ACHN (cell line): ENCODE measurements at places on chromosomes 11 and 22.
A peak's percentile ranks its signal among the peaks of the same experiment; 100 is the strongest.

GRCh38 chr11:42422090-42422489 is 889.7 kb upstream of the API5 start:
- no peak for DNase-seq

DNA sequence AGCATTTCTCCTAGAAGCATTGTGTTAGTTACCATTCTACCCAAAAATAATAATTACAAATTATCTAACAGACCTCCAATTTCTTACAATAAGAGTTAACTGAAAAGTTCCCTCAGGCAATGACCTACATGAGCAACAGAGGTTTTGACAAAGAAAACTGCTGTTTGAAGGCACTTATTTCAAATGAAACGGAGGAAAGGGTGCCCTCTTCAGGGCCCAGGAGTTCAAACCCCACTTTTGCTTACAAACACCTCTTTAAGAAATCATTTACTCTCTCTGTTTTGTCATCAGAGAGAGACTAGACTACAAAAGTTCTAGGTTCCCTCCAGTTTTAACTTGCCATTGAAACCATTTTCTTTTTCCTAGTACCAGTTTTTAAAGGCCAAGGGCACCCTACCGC is 56.7 kb downstream of the AMBRA1 start:
- peak; percentile 40 for DNase-seq

- peak; percentile 5 for DNase-seq
These were observed 350.4 kb downstream of the DDX10 start for GRCh38 chr11:109015283-109015682.

- peak; percentile 54 for DNase-seq
These were observed 5.9 kb upstream of the BDNF start for GRCh38 chr11:27705873-27706820.

DNA sequence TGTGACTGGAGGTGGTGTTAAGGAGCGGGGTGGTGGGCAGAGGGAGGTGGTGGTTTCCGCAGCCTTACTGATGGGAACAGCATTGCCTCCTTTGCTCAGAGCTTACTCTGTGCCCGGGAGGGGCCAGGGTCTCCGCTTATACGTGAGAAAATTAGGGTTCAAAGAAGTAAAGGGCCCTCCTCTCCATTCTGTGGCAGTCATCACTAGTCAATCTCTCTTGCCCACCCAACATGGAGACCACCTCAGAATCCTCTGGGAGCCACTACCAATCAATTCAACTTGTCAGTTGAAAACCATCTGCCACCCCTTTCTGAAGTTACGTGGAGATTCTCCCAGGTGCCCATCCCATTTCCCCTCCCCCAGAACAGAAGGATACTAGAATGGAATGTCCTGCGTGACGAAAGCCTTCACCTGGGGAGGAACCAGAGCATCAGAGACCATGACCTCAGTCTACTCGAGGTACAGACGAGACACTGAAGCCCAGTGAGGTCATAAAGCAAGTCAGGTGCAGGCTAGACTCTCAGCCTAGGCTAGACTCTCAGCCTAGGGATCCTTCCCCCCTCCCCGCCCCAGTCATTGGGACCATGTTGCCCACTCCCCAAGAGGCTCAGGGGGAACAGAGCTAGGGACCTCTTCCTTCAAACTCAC is 2.0 kb downstream of the SELENOM start:
- DNase-seq, result no peak

GRCh38 chr11:105609341-105609781 is 512 bp upstream of the GRIA4 start:
- peak; percentile 60 for DNase-seq

DNA sequence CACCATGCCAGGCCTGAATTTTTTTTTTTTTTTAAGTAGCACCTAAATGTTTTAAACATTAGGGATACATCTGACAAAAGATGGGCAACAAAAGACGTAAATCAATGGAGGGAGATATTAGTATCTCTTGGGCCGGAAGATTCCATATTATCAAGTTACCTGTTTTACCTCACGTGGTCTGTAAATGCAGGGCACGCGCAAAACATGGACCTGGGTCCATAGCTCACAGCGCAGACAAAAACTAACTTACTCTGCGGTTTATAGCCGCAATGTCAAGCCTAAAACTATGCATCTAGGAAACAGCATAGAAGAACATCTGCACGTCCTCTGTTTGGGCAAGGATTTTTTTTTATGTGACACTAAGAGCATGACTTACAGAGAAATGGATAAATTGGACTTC is 31.5 kb upstream of the PANX2 start:
- DNase-seq, result no peak

DNA sequence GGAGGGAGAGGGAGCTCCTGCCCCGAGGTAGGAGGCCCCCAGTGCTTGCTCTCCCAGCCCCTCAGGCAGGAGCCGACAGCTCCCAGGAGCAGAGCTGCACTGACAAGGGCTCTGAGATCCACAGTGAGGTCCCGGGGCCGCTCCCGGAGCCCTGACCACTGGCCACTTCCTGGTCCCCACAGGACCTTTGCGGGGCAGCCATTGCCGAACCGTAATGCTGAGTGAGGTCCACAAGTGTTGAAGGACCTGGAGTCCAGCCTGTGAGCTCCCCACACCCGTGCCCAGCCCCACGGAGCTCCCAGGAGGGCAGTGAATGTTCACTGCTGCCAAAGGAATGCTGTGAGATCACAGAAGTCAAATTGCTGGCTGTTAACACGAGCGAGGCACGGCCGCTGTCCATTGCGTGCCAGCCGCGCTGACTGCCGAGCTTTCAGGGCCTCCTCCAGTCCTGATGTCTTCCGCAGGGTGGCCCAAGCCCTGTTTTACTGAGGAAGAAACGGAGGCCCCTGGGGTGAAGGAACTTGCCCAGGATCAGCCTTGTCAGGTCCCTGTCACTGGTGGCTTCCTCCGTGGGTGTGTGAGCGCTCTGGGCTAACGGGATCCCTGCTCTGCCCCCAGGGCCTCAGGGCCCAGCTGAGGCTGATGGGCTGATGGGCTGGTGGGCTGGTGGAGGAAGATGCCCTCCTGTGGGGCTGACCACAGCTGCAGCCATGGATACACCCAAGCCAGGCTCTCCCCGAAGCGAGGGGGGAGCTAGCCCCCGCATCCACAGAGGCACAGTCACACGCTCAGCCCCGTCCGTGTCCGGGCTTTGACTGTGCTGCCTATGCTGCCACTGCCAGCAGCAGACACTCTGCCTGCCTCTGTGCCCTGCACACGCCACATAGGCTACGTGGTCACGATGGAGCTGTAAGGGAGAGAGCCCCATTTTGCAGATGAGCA is 70.8 kb downstream of the WNT7B start:
- no peak for DNase-seq

GRCh38 chr11:10628508-10629236 is 60.2 kb upstream of the LYVE1 start:
- DNase-seq, result no peak

DNA sequence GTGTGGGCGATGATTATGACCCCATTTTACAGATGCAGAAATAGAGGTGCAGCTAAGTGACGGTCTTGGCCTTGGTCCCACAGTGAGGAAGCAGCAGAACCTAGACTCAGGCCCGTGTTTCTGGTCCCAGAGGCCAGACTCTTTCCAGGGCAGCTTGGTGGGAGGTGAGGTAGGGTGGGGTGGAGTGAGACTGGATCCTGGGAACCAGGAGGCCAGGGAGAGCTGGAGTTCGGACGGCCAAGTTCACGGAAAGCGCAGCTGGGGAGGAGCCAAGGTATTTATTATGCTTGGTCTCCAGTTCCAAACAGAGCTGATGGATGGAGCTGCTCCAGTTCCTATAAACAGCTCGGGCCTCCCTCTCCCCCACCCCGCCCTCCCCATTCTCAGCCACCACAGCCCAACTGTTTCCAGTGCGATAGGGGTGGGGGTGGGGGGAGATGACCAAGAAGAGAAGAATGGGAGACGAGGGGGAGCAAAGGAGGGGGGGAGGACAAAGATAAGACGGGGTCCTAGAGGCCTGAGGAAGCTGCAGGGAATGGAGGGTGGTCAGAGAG is 16.2 kb downstream of the LRRC32 start:
- no peak for DNase-seq

- DNase-seq, result no peak
These were observed 27.6 kb downstream of the CHKA start for GRCh38 chr11:68093565-68093964.

DNA sequence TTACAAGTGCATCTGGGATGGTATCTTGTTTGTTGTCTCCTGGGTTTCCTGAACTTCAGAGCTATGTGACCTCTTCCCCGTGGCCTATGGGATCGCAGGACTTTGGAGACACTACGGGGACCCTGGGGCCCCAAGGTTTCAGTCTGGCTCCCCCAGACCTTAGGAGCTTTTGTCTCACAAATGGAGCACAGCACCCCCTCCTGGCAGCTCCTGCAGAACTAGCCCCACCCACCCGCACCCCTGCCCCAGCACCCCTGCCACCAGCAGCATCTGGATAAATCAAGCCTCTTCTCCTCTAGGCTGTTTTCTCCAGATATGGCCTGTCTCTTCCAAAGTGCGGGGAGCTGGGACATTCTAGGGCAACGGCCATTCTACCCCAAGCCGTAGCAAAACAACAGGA is 10.4 kb downstream of the RCOR2 start:
- DNase-seq, result peak; percentile 25

DNA sequence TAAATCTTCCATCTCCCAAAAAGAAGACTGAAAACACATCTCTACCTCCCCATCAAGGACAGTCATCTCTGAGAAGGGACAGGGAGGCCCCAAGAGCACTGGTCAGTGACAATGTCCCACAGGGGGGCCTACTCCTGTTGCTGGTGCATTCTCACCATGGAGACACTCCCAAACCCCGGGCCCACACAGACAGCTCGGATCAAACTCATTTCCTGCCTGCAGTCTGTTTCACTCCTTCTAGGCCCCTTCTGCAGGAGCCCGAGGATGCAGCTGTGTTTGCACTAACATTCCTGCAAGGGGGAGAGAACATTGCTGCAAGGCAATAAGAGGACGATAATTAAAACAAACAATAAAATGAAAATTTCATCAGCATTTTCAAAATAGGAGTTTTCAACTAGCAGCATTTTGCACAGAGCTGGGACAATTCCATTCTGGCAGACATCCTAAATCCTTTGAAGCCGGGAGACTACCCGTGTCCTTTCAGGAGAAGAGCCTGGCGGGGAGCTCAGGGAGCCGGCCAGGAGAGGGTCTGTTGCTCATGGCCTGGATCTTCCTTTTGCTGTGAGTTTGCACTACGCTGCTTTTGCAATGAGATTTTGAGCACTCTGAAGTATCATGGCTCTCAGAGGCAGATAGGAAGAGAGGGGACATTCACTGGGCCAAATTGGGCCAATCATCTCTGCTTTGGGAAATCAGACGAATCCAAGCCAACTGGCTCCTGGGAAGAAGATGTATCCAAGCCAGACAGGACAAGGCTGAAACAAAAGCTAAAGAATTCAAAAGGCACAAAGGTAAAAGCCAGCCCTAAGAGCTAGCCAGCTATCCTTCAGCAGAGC is 33.2 kb downstream of the SPATA19 start:
- no peak for DNase-seq

GRCh38 chr22:30718491-30718890 is 23.8 kb downstream of the OSBP2 start:
- DNase-seq, result no peak

DNA sequence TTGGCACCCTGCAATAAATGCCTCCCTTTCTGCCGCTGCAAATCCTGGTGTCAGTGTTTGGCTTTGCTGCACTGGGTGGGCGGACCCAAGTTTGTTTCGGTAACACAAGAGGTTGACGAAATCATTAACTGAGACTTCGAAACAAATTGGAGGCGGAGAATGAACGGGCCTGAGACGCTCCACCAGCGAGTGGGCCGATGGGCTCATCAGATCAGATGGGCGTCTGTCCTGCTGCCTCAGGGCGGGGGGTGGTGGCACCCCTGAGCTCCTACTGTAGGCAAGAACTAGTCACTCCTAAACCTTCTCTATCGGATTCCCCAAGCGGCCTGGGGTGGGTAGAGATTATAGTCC is 918 bp upstream of the CAPN5 start:
- no peak for DNase-seq

DNA sequence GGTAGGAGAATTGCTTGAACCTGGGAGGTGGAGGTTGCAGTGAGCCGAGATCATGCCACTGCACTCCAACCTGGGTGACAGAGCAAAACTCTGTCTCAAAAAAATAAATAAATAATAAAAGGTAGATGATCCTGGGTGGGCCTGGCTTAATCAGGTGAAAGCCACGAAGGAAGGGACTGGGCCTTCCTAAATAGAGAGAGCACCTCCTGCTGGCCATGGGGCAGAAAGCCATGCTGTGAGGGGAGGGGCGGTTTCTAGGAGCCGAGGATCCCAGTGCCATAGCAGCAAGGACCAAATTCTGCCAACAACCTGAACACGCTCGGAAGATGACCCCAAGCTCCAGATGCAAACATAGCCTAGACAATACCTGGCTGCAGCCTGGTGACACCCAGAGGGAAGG is 24.5 kb upstream of the DGKZ start:
- peak; percentile 37 for DNase-seq

GRCh38 chr11:31655483-31655882 is 145.9 kb downstream of the ELP4 start:
- DNase-seq, result peak; percentile 90

- no peak for DNase-seq
These were observed 70.6 kb upstream of the MPEG1 start for GRCh38 chr11:59283311-59283710.

GRCh38 chr11:19345848-19346681 is 105.3 kb upstream of the E2F8 start:
- peak; percentile 17 for DNase-seq

DNA sequence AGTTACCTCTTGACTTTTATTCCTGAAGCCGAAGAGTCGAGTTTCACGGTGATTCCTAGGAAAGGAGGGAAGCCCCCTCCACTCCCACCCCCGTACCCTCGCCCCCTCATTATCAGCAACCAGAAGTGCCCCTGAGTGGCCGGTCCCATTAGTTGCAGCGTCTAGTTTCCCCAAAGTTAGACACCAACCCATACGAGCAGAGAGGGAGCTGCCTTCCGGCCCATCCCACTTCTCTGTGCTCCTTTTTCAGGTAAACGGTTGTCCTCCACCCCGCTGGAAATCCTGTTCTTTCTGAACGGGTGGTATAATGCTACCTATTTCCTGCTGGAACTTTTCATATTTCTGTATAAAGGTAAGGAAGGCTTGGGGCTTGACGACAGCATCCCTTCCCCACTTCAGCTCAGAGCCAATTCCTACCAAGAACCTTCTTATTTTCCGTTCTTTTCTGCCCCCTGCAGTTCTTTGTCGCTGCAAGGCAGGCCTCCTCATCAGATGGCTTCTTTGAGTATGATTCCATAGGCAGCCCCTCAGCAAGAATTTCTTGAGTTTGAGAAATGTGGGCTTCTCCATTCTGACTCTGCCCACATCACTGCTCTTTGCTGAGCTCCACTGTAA is 701 bp downstream of the TMEM216 start:
- DNase-seq, result peak; percentile 30

GRCh38 chr11:126719740-126720139 is 280.8 kb downstream of the KIRREL3 start:
- DNase-seq, result no peak

DNA sequence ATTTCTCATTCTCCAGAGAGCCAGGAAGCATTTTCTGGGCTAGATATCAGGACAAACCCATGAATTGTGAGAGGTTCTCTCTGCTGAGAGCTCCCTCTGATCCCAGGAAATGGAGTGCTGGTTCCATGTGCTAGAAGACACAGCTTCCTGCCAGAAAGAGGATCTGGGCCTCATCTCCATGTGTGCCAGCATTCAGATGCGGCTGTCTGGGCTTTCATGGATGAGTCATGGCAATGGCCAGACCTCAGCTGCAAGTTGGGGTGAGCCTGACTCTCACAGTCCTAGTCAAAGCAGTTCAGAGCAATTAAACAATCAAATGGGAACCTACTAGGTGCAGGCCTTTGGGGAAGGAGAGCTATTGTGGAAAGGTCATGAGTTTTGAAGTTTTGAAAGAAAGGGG is 82.3 kb upstream of the EED start:
- peak; percentile 11 for DNase-seq
